Activated CD4-positive, alpha-beta T cell treated with anti-CD3 and anti-CD28 coated beads for 48 hours (primary cell): ENCODE measurements at places on chromosomes 3 and 15.
A peak's percentile ranks its signal among the peaks of the same experiment; 100 is the strongest.

DNA sequence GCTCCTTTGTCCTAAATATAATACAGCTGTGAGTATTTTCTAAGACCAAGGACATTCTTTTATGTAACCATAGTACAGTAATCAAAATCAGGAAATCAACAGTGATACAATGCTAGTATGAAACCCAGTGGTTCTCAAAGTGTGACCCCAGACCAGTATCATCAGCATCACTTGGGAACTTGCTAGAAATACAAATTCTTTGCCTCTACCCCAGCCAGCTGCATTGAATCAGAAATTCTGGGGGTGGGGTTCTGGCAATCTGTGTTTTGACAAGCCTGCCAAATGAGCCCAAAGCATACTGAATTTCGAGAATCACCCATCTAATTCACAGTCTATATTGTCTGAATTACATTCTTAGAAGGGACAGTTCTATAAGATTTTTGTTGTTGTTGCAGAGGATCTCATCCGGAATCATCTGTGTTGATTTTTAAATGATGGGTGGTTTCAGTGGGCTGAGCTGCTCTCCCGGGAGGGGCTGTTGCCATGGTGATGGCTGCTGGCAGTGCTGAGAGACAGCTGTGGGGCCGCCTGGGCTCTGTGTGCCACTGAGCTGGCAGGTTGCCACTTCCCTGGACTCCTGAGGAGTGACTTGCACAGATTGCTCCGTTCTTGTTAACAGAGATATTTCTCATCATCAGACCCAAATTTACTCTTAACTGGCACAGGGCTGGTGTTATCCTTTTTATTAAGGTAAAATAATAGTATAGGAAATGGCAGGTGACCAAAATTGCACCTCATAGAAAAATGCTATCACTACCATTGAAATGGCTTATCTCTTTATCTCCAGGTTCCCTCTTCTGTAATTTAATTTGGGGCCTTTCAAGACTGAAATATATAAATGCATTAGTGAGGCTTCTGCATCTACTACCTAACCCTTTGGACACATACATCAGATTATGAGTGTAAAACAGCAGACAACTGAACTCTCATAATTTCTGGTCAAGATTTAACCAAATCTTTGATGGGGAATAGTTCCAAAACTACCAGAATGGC lies 56.5 kb downstream of the NEK11 start:
- DNase-seq = no peak

GRCh38 chr15:55742927-55743728 lies at the start of gene PRTG:
Gene PRTG (minus strand): TSS chr15:55743152. CDS start chr15:55742931, 221 bp downstream.
- no peak for DNase-seq

DNA sequence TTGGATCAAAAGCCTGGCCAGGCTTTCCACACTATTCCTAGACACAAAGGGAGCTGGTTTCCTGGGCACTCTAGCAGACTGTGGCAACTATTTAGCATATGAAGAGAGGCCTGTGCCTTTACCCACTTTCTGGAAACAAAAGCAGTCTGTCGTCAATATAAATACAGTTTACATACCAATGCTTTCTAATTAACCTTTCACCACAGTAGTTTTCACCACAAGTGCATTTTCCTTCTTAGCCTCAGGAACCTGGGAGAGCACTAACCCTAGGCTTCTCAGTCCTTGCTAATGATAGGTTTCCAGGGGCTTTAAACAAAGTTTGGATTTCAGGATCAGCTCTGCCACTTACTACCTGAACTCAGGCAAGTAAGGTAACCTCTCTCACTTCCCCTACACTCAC lies 499.1 kb downstream of the MAGI1 start:
- DNase-seq = no peak

- DNase-seq = no peak
Observed at GRCh38 chr3:46840491-46840890, 22.8 kb downstream of the MYL3 start.

DNA sequence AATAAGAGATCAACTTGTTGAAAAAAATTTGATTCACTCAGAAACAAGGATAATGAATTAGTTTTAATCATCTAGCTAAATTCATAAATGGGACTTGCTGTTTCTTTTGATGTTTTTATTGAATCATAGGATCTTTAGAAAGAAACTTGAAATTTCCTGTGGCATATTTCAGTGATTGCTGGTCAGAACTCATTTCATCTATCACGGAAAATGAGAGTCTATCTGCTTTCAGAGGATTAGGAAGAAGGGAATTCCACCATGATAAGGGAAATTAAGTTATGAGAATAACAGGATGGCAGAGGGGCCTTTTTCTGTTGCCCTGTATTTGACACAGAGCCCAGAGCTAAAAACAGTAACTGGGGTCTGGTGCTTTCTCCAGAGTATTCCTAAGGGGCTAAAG lies 44.9 kb upstream of the CCNL1 start:
- no peak for DNase-seq

DNA sequence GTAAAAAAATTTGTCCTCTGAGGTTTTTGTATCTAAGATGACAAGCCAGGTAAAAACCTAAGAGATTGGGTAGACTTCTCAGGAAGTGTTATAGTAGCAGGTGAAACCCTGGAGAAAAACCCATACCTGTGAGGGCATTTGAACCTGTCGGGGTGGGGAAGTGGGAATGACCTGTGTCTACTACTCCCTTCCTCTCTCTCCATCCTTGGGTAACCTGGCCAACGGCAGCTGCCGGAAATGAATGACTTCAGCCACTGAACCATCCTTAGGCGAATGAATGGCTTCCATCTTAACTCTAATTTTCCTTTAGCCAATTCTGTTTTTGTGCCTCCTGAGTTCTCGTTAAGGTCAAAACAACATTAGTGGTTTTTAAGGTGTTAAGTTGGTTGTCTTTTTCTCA lies 16.8 kb downstream of the GPR15 start:
- no peak for DNase-seq

DNA sequence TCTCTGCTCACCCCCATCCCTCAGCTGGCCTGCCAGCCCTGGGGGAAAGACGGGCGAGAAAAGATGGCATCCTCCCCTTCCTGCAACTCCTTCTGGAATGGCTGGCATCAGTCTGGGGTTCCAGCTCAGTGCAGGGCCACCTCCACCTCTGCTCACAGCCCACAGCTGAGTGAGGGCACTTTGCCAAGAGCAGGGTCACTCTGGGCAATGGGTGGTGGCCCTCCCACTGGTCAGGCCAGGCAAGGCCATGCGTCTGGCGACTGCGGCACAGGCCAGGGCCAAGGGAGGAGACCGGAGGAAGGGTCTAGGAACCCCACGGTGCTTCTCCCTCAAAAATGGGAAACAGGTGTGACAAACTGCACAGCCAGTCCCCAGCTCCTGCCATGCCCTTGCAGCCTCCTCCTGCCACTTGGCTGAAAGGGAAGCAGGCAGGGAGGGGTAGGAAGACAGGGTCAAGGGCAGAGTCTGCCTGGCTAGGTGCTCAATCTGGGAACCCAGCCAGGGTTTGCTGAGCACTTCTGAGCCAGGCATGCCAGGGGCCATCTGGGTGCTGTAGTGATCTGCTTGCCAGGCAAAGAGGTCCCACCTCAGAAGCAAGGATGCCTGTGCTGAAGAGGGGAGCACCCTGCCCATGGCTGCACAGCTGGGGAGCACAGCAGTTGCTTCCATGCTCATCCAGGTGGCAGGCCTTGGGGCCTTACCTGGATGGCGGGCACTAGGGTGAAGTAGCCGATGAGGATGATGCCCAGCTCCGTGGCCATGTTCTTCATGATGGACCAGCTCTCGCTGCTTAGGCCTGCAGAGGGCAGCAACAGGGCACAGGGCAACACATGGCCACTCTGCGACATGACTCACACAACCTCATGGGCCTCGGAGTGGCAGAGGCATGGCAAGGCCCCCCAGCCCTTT lies 41.2 kb downstream of the PTPN23 start:
- peak; percentile 45 for DNase-seq

DNA sequence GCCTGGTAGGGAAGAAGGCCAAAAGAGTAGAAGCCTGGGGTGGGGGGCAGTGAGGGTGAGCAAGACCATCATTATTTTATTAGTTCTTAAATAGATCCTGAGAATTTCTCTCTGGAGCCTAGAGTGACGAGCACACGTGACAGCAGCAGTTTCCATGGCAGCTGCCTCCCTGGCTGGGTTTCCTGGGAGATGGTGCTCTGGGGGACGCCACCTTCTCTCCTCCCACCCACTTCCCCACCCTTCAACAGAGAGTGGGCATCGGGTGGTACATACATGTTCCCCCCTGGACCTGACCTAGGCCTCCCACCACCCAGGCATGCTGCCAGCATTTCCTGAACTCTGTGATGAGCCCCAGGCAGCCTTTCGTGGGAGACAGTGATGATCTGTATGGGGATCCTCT lies 12.9 kb downstream of the CELF6 start:
- DNase-seq = no peak

DNA sequence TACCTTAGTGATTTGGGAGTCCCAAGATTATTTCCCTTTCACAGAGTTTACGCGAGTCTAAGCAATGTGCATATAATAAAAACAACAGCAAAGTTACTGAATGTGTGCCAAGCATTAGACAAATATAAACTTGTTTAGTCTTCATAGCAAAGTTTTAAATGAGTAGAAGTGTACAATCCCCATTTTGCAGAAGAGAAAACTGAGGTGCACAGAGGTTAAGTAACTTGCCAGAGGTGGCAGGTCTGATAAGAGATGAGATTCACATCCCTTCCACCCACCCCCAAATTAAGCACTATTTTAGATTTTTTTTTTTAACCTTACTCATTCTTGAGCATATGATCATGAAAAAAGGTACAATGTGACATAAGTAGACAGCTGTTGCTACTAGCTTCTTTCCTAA lies 2.2 kb upstream of the SUCLG2 start:
- no peak for DNase-seq

GRCh38 chr3:58044691-58045483 lies 36.7 kb downstream of the FLNB start:
- no peak for DNase-seq

DNA sequence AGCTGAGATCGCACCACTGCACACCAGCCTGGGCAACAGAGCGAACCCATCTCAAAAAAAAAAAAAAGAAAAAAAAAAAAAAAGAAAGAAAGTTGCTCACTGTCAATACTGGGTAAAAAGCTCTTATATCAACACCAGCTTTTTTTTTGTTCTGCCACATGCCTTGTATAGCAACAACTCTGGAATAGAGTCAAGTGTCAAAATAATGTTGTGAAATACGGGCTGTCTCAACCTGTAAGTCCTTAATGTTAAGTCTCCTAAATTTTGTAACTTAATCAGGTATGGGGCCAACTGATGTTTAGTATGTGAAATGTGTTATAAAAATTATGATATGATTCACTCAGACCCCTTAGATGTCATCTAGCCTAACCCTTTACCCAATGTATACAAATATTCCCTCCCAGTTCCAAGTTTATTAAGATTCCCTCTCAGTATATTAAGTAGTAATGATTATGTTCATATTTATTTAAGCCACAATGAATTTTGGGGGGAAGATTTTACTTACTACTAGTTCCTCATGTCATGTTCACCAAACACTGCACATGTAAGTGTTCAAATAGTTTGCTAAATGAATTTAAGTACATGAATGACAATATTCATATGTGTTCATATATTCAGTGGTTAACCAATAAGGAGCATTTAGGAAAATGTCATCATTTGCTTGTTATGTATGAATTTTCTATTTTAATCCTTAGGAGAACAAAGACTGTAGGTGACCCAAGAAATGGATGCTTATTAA lies 52.2 kb downstream of the GPR160 start:
- DNase-seq = no peak

GRCh38 chr3:171711461-171712170 lies 98.7 kb downstream of the PLD1 start:
- no peak for DNase-seq
